ENCODE measurements at places on chromosomes 1 and 21.

- DNase-seq: no peak
These were observed 1350.0 kb upstream of the ADGRL2 start for GRCh38 chr1:80450711-80451110.

DNA sequence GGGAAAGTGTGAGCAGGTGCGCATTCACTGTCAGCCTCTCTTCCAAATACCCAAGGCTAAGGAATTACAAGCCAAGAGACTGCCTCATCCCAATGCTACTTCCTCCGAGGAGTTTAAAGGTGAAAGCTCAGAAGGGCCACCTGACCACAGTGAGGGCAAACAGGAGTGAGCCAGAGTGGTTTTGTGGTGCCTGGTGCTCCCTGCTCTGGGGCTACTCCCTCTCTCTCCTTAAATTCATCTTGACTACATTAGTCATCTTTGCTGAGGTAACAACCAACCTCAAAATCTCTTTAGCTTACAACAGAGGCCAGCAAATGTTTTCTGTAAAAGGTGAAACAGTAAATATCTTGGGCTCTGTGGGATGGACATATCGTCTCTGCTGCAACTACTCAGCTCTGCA lies 14.2 kb upstream of the ZBTB8A start:
- DNase-seq: no peak

DNA sequence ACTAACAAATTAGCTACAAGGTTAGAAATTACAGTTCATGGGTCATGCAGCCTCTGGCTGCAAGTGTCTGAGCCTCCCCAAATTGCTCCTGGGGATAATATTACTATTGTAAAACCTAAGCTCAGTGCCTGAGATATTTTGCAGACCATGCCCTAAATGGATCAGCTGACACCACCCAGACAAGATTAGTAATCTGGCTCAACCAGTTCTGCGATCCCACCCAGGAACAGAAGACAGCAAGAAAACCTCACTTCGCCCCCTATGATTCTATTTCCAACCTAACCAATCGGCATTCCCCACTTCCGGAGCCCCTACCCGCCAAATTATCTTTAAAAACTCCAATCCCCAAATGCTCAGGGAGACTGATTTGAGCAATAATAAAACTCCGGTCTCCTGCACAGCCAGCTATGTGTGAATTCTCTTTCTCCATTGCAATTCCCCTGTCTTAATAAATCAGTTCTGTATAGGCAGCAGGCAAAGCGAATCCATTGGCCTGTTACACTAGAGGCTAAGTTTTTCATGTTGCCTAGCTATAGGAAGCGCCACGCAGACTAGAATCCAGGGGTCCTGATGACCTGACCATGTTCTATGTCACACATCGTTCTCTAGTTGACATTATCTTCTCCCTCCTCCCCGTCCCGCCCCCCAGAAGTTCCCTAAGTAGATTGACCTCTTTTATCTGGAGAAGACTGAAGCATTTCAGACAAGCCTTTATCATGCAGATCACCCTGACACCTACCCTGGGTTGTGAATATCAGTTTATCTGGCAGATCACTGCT lies 22.4 kb upstream of the ZFYVE9 start:
- no peak for DNase-seq

DNA sequence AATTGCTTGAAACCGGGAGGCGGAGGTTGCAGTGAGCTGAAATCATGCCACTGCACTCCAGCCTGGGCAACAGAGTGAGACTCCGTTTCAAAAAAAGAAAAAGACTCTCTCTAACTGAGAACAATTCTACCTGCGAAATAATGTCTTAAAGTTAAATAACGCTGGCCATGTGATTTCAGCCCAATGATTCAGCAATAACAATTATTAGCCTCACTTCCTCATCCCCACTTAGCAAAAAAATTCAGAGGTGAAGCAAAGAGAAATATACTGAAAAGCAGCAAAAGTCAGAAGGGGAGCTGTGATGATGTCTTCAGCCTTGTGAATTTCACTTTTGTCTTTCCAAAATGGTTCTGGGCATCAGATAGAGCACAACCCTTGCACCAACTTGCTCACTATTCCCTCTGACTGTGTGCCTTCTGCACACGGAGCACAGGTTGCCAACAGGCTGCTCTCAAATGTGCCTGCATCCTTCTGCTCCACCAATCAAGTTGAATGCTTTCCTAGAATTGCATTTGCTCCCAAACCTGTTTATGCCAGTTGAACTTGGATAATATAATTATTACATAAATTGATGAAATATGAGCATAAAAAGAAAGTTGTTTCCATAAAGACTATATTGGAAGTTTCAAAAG lies 79.8 kb upstream of the IPO9 start:
- DNase-seq: no peak

DNA sequence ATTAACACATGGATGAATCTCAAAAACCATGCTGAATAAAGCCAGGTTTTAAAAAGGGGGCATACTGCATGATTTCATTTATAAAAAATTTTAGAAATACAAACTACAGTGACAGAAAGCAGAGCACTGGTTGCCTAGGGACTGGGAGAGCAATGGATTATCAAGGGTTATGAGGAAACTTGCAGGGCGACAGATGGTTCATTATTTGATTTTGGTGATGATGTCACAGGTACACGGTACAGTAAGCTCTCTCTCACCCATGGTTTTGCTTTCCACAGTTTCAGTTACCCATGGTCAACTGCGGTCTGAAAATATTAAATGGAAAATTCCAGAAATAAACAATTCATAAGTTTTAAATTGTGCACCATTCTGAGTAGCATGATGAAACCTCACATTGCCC lies 14.1 kb downstream of the VAMP4 start:
- DNase-seq: no peak
